Pancreas (tissue), 10 donors: ENCODE measurements at places on chromosomes 16 and 17.
A peak's percentile ranks its signal among the peaks of the same experiment; 100 is the strongest.

DNA sequence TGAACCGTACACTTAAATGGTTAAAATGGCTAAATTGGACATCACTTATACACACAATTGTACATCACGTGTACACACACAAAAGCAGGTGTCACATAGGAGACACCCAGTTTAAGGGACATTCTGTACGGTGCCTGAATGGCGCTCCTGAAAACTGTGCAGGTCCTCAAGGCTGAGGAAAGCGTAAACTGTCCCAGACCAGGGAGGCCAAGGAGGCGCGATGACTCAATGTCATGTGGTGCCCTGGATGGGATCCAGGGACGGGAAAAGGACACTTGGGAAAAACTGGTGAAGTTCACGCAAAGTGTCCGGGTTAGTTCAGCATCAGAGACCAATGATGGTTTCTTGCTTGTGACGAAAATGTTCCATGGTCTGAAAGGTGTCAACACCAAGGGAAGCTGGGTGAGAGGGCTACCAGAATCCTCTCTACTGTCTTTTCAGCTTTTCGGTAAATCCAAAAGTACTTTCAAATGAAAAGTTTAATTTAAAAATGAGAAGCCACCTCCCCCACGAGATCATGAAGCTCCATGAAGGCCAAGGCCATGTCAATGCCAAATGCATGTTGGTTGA is 112.2 kb downstream of the CMIP start:
- no peak for DNase-seq

DNA sequence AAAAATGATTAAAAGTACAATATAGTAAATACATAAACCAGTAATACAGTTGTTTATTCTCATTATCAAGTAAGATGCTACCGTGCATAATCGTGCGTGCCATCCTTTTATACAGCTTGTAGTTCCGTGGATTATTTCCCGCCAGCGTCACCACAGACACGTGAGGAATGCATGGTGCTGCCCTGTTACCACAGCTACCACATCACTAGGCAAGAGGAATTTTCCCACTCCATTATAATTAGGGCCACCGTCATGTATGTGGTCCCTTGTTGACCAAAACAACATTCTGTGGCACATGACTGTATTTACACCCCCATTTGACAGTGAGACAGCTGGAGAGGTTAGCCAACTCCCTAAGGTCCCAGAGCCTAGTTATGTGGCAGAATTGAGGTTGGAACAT is 30.5 kb upstream of the LGALS9 start:
- DNase-seq = no peak

- DNase-seq = no peak
Observed at GRCh38 chr16:12308060-12308459, 331.5 kb downstream of the SNX29 start.

DNA sequence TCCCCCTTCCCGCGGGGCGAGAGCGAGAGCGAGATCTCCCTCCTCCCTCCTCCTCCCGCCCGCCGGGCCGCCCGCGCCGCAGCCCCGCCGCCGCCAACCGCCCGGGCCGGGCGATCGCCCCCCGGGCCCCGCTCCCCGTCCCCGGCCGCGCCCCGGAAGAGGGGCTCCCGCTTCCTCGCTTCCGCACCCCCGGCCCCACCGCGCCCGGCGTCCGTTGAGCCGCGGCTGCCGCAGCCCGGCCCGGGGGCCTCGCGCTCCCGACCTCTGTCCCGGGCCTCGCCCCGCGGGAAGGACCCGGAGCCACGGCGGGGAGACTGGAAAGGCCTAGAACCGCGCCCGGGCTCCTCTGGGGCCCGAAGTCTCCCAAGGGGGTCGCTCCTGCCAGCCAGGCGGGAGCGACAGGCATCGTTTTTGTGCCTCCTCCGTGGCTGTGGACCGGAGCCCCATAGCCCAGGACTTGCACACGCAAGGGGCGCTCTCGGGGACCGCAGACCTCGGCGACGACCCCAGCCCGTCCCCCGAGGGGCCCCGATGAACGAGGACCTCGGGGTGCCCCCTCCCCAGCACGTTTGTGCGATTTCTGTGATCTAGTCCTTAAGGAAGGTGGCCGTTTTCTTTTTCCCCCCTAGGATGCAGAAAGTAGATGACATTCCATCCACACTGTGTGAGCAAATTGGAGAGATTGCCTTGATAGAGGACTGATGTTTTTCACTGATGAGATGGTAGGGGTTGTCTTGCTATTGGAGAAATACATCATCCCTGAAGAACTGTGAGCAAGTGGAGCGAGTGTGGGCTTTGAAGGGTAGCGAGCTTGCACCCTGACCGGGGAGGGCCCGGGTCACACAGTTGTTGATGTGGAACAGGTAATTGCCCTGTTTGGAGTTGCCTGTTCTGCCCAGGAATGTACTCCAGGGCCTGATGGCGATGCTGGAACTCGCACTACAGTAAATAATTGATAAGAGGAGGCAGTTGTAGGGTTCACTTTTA is 611 bp downstream of the BANP start:
- DNase-seq = no peak

DNA sequence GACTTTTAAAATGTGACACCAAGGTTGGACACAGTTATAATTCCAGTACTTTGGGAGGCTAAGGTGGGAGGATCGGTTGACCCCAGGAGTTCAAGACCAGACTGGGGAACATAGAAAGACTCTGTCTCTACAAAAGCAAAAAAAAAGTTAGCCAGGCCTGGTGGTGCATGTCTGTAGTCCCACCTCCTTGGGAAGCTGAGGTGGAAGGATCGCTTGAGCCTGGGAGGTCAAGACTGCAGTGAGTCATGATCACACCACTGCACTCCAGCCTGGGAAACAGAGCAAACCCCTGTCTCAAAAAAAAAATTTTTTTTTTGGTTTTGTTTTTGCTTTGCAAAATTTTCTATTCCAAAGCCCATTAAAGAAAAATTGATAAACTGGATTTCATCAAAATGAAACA is 281.4 kb downstream of the BCAS3 start:
- no peak for DNase-seq

DNA sequence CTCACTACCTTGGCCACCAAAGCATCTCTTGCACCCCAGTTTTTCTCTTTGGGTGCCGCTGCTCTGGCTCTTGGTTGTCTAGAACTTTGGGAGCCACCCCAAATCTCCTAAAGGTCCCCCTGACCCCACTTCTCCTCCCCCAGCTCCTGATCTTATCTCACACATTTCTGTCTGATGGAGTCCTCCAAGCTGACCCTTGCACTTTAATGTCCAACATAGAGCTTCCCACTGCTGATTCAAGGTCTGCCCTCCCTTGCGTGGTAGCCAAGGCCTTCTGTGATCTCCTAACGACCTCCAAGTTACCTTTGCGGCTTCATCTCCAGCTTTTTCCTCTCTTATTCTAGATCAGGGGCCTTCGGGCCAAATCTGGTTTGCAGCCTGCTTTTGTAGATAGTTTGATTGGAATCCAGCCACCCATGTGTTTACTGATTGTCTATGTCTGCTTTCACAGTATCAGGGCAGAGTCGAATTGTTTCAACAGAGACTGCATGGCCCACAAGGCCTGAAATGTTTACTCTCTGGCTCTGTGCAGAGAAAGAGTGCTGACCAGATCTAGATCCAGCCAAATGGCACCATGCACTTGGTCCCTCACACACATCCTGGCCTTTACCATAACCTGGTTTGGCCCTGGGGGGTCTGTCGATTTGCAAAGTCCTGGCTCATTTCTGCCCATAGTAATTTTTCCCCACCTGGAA is 168.6 kb downstream of the HAPSTR1 start:
- DNase-seq = peak; percentile 31

GRCh38 chr16:56226187-56226586 is 34.9 kb downstream of the GNAO1 start:
- no peak for DNase-seq

DNA sequence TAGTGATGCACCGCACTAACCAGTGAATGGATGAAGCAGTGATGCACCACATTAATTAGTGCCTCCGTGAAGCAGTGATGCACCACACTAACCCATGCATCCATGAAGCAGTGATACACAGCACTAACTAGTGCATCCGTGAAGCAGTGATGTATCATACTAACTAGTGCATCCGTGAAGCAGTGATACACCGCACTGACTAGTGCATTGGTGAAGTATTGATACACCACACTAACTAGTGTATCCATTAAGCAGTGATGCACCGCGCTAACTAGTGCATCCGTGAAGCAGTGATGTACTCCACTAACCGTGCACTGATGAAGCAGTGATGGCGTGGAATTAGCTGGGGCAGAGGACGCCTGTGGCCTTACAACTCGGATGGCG is 80.6 kb upstream of the NKD1 start:
- no peak for DNase-seq

GRCh38 chr17:5585836-5586521 is 1.7 kb upstream of the NLRP1 start:
- no peak for DNase-seq

DNA sequence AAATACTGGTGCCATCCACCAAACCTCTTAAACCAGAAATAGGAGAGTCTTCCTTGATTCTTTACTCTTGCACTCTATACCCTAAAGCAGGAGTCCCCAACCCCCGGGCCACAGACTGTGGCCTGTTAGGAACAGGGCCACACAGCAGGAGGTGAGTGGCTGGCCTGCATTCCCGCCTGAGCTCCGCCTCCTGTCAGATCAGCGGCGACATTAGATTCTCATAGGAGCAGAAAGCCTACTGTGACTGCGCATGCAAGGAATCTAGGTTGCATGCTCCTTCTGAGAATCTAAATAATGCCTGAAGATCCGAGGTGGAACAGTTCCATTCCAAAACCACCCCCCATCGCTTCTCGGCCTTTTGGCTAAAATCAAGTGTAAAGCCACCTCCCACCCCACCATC is 30.3 kb upstream of the SRCIN1 start:
- DNase-seq = no peak

- DNase-seq = no peak
Observed at GRCh38 chr17:66337866-66338485, 35.6 kb downstream of the PRKCA start.

DNA sequence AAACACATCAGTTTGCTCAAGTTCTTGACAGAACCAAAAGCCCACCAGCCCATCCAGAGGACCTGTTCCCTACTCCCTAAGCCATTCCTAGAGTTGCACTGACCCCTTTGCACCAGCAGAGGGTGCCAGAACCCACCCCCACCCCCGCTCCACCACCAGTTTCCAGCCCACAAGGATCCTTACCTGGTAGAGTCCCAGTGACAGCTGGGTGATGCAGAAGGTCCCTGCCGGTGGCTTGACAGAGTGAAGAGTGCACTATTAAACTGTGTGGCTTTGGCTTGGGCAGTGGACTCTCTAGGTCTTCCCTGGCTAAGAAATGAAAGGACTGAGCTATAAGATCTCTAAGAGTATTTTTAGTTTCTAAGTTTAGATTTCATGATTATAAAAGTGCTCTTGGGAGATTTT is 73.3 kb upstream of the MTMR4 start:
- DNase-seq = peak; percentile 62

- no peak for DNase-seq
Observed at GRCh38 chr17:32849879-32850278, 27.0 kb downstream of the MYO1D start.

DNA sequence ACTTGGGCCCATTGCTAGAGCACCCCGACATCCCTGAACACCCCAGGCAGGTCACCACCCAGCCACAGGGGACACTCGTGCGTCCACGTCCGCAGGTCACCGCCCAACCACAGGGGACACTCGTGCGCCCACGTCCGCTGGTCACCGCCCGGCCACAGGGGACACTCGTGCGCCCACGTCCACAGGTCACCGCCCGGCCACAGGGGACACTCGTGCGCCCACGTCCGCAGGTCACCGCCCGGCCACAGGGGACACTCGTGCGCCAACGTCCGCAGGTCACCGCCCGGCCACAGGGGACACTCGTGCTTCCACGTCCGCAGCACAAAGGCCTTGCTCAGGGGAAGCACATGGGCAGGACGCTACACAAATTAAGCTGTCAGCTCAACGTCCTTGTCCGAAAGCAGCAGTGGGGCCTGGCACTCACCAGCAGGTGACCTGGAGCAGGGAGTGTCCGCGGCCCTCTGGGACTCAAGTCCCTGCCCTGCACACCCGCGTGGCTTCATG is 17.7 kb downstream of the GALNS start:
- no peak for DNase-seq

GRCh38 chr16:24114876-24115275 is 141.3 kb upstream of the CACNG3 start:
- no peak for DNase-seq

DNA sequence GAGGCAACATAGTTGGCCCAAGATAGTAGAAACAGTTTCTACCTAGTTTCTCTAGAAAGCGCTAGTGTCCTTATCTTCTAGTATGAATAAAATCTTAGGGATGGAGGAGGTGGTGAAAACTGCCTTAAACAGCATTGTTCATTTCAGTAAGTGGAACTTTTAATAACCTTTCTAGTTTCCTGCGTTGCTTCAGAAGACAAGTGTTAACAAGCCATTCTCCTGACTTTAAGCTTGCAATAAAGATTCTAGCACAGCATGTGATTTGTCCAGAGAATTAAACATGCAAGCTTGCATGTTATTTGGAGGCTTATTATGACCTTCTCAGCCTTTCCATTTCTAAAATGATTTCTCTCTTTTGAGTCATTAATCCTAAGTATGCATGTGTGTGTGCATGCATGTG is 72.3 kb downstream of the TANGO6 start:
- DNase-seq = no peak

DNA sequence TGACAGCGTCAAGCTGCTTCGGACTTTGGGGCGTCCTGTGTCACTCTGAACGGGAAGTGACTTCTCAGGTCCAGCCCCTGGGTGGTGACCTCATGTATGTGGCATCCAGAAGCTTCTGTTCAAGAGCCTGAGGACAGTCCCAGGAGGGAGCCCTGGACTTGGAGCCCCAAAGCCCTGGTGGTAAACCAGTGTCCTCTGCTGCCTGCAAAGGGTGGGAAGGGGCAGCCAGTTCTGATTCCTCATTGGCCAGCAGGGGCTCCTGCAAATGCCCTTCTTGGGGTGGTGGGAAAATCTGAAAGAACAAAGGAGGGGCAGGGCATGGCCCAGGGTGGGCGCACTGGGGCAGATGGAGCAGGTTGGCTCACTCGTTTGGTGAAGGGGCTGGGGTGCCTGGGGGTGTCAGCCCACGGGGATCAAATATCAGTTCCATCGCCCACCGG is 1.6 kb downstream of the OSGIN1 start:
- no peak for DNase-seq

- peak; percentile 55 for DNase-seq
Observed at GRCh38 chr17:56592487-56593085, 913 bp upstream of the NOG start.

DNA sequence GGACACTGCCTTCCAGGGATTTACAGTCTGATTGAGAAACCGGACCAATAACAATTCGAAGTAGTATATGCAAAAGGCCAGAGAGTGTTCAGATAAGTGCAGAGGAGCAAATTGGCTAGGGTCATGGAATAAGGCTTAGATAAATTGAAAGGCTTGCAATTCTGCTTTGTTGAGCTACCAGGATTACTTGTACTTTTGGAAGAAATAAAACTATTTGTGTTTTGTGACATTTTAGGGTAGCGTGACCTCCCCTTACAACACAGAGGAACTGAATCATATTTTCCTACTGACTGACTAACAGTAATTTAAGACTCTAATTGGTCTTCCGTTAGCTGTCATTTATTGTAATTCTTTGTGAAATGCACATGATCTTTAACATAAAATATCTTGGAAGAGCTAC is 104.7 kb downstream of the PITPNC1 start:
- no peak for DNase-seq

GRCh38 chr16:87216148-87216840 is 100.9 kb downstream of the C16orf95 start:
- no peak for DNase-seq

GRCh38 chr16:30755955-30756780 is 5.7 kb downstream of the CFAP119 start:
- DNase-seq = peak; percentile 61

- DNase-seq = no peak
Observed at GRCh38 chr17:39209317-39210092, 9.4 kb downstream of the RPL19 start.
